Type B pancreatic cell (in vitro differentiated cells): ENCODE measurements at places on chromosomes 7 and 10. TPM values are rescaled to one million over a fixed set of nuclear protein-coding genes. Genes with fewer than 3 reads are reported as not detected.

Gene CDC14C
- not detected in 2 replicates for total RNA-seq

Gene ANKRD61
- total RNA-seq = 0.31 TPM in 1 of 2 replicates, not detected in the other

Gene PCDH15
- 1.3 and 3.5 TPM in 2 replicates for total RNA-seq

Gene EIF5AL1
- total RNA-seq = 0.10 TPM in 1 of 2 replicates, not detected in the other

Gene TACC2
- 67.0 and 71.2 TPM in 2 replicates for total RNA-seq

Gene RBP4
- total RNA-seq = 30.3 and 54.3 TPM in 2 replicates

DNA sequence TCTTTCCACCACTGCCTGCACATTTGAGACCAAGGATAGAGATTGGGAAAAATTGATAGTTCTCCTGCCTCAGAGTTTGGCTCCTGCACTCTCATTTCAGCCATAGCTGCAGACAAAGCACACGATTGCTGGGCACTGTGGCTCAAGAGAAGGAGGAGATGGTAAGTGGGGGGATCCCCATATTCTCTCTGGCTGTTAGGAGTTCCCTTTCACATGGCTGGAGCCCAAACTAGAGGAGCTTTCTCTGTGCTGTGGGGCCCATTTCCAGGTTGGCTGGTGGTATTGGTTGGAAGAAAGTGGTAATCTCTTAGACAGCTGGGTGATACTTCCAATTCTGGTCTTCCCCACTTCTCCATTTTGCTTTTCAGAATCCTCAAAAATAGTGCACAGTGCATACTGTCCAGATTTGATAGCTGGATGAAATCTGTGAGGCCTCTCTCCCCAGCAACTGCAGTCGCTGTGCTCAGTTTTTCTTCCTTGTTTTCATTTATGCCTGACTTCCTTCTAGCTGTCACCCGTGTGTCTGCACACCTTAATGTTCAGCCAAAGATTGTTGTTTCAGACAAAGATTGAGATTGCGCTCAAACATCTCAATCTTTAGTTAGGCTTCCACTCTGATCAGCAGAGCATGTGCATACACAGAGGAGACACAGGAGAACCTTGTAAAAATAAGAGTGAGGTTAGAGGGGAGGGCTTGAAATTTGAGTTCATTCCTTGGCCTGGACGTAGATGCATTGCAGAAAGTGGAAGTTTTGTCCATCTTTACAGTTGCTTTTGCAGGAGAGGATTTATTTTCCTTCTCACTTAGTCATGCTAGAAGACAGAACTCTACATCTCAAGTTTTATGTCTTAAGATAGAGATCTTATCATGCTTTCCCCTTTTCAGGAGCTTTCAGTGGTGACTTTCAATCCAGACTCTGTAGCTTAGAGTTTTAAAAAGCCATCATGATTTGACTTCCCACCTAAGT, 28.6 kb downstream of the RABGEF1 start:
- DNase-seq = no peak
- no peak overlapping the region for H3K27ac ChIP-seq
- H3K27me3 ChIP-seq = no peaks in the 10 kb centered on the region
- H3K4me3 ChIP-seq = no peak overlapping the region

DNA sequence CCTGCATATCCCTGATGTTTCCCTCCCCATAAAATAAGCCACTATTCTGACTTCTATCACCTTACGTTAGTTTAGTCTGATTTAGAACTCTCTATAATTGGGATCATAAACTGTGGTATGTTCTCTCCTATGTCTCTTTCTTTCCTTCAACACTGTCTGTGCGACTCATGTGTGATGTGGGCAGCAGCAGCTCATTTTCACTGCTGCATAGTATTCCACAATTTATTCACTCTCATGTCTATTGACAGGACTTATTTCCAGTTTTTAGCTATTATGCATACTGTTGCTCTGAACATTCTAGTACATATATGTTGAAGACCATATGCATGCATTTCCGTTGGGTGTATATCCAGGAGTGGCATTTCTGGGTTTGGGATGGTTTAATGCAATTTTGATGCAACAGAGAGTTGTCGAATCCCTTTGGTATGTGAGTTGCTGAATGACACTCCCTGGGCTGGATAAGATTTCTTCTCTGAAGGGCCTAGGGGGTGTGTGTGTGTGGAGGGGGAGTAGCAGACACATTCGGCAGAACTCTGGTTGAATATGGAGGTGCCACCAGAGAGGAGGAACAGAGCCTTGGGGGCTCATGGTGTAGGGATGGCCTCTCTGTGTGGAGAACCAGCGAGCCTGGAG, 87.8 kb upstream of the PCBD1 start:
- H3K27ac ChIP-seq = no peak overlapping the region
- H3K4me3 ChIP-seq = no peak overlapping the region
- no peaks in the 10 kb centered on the region for H3K4me1 ChIP-seq
- H3K36me3 ChIP-seq = no peaks in the 10 kb centered on the region

- no peaks in the 10 kb centered on the region for H3K36me3 ChIP-seq
- peak overlapping the region; percentile 87 for H3K4me3 ChIP-seq
- H3K4me1 ChIP-seq = peaks cover 26% of the 10 kb centered on the region
- H3K27ac ChIP-seq = peak overlapping the region; percentile 82
Observed at GRCh38 chr7:12685550-12685949, 1.9 kb upstream of the ARL4A start.

DNA sequence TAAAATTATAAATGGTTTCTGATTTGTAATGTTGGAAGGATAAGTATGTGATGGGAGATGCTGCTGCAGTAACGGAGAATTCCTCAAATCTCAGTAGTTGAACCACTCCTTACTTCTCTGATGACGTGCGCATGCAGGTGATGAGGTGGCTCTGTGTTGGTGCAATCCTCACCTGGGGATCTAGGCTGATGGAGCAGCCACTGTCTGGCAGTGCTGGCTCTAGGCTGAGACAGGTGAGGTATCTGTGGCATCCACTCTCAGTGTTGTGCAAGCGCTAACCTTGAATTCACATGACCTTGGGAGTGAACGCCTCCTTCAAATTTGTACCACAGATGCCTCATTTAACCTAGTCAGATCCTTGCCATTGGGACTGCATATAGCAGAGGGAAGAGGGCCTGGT, 35.0 kb downstream of the LHFPL3 start:
- no peaks in the 10 kb centered on the region for H3K36me3 ChIP-seq
- no peak overlapping the region for H3K4me3 ChIP-seq
- peaks cover 30% of the 10 kb centered on the region for H3K4me1 ChIP-seq
- DNase-seq = no peak
- peak overlapping the region; percentile 53 for H3K27ac ChIP-seq
- peaks cover 52% of the 10 kb centered on the region for H3K27me3 ChIP-seq

DNA sequence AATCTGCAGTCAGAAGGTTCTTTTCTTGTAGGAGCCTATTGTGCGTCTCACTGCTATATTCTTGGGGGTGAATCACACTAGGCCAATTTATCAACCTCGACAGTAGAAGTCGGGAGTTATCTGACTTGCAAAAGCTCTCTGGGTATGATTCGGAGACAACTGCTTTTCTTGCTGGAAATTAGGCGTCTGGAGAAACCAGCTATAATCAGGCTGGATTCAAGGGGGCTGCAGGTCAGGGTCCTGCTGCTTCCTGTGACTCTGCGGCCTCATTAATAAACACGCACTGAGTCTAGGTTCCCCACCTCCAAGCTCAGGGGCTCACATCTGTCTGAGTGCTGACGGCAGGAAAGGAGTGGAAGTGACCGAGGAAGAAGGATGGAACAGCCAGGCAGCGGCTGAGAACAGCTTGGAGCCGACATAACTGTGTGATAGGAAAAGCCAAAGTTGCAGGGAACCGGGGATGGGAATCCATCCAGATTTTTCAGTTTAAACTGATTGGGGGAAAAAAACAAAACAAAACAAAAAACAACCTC, 184.6 kb downstream of the FANK1 start:
- peaks cover 9% of the 10 kb centered on the region for H3K36me3 ChIP-seq
- peaks cover 30% of the 10 kb centered on the region for H3K4me1 ChIP-seq
- peaks cover 10% of the 10 kb centered on the region for H3K27me3 ChIP-seq
- no peak for DNase-seq
- H3K27ac ChIP-seq = peak overlapping the region; percentile 42

DNA sequence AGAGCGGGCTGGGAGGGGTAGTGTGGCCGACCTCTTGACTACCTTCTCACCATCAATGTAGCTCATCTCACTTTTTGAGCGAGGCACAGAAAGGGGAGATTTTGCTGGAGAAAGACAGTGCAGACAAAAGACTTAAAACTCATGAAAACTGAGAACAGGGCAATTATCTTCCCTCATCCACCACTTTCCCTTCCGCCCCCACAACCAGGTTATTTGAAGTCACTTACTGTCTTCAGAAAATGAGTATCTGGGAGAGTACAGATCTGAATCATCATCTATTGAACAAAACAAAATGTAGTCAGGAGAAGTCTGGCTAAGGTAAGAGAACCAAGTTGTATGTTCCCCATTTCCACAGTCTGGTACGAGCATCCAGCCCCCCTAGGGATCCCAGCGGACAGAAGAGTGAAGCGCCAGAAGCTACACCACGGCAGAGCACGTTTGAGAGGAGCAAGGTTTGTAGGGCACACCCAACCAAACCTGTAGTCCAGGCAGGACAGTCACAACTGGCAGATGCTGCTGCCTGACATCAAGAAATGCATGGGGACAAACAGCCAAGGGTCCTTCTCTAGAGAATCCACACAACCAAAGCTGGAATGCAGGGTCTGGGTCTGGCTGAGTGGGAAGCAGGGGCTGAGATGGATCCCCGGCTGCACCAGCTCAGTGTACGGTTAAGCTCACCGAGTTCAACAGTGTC, 93.4 kb upstream of the PDLIM1 start:
- H3K27ac ChIP-seq = no peak overlapping the region
- H3K27me3 ChIP-seq = no peaks in the 10 kb centered on the region
- no peak overlapping the region for H3K4me3 ChIP-seq
- H3K4me1 ChIP-seq = peaks cover 4% of the 10 kb centered on the region
- no peak for DNase-seq
- peaks cover 18% of the 10 kb centered on the region for H3K36me3 ChIP-seq

DNA sequence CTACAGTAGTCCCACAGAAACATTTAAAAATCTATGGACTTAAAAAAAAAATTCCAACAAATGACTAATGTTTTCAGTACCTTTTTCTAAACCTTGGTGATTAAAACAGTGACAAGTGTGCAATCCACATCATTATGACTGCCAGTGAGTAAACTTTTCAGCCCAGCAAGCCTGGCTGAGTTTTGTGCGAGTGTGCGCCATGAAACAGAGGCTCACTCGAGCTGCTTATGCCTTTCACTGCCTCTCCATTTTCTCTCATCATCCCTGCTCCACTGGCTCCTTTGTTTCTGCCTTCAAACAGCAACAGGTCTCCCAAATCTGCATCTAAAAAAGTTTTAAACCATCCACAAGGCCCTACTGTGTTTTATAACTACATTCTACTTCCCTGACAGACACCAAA, 105.8 kb downstream of the USP6NL start:
- no peak overlapping the region for H3K27ac ChIP-seq
- no peak for DNase-seq
- H3K4me1 ChIP-seq = peaks cover 12% of the 10 kb centered on the region

- no peaks in the 10 kb centered on the region for H3K36me3 ChIP-seq
- peaks cover 6% of the 10 kb centered on the region for H3K4me1 ChIP-seq
- H3K4me3 ChIP-seq = no peak overlapping the region
Observed at GRCh38 chr7:111437736-111438135, 124.6 kb downstream of the IMMP2L start.

GRCh38 chr7:22351329-22351692, 5.6 kb downstream of the RAPGEF5 start:
- H3K36me3 ChIP-seq = no peaks in the 10 kb centered on the region
- peak overlapping the region; percentile 22 for H3K27ac ChIP-seq
- peak overlapping the region; percentile 11 for H3K4me3 ChIP-seq
- H3K4me1 ChIP-seq = peaks cover 4% of the 10 kb centered on the region
- peaks cover 22% of the 10 kb centered on the region for H3K27me3 ChIP-seq

- no peak overlapping the region for H3K27ac ChIP-seq
- H3K36me3 ChIP-seq = no peaks in the 10 kb centered on the region
- DNase-seq = no peak
- no peak overlapping the region for H3K4me3 ChIP-seq
- H3K27me3 ChIP-seq = no peaks in the 10 kb centered on the region
Observed at GRCh38 chr7:108294595-108294994, 161.6 kb downstream of the NRCAM start.

- H3K27me3 ChIP-seq = no peaks in the 10 kb centered on the region
- H3K27ac ChIP-seq = no peak overlapping the region
- no peak for DNase-seq
- no peak overlapping the region for H3K4me3 ChIP-seq
- peaks cover 3% of the 10 kb centered on the region for H3K36me3 ChIP-seq
Observed at GRCh38 chr7:2051707-2052656, 180.8 kb downstream of the MAD1L1 start.

DNA sequence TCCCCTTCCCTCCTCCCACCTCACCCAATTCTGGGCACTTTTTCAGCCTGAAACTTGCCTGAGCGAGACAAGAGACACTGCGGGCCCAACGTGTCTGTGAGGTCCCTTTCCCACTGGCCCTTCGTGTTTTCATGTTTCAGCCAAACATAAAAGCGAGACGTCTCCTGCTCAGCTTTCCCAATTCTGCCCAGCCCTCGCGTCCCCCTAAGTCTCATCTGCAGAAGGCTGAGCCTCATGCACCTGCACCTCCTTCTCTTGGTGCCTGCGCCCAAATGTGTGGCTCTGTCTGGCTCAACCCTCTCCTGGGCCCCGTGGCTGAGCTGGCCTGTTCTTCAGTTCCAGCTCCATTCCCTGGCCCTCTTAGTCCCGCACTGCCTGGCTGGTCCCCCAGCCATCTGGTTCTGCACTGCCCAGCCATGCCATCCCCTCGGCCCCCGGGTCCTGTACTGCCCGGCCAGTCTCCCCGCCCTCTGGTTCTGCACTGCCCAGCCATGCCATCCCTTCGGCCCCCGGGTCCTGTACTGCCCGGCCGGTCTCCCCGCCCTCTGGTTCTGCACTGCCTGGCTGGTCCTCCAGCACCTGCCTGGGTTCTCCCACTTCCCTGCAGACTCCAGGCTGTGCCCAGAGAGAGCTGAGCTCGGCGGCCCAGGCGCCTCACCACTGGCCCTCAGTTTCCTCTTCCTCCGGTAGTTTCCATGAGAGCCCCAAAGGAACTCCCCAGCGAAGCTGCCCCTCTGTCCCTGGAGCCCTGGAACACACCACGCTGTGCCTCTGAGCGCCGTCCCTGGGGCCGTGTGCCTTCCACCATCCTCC, 224.1 kb downstream of the DNAJB6 start:
- H3K4me3 ChIP-seq = no peak overlapping the region
- H3K27ac ChIP-seq = no peak overlapping the region
- peaks cover 4% of the 10 kb centered on the region for H3K36me3 ChIP-seq
- H3K27me3 ChIP-seq = no peaks in the 10 kb centered on the region
- no peaks in the 10 kb centered on the region for H3K4me1 ChIP-seq

DNA sequence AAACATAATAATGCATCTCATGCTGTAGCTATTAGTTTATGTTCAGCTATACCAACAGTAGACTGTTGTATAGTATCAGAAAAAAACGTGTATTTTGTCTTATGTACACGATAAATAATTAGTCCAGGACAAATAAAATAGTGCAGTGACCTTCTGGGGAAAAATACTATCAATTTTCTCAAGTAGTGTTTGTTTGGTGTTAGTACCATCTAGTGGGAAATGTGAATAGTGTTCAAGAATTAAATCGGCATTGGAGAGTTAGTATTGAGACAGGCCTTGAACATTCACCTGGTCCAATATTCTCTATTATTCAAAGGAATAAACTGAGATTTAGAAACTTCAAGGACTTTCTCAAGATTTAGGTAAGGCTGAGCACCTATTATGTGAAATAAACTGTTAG, 21.7 kb upstream of the OR2A5 start:
- no peaks in the 10 kb centered on the region for H3K36me3 ChIP-seq
- H3K27me3 ChIP-seq = no peaks in the 10 kb centered on the region
- H3K27ac ChIP-seq = no peak overlapping the region
- H3K4me1 ChIP-seq = no peaks in the 10 kb centered on the region

GRCh38 chr7:2386964-2387669, 16.3 kb upstream of the CHST12 start:
- no peaks in the 10 kb centered on the region for H3K36me3 ChIP-seq
- peaks cover 14% of the 10 kb centered on the region for H3K4me1 ChIP-seq
- H3K27ac ChIP-seq = no peak overlapping the region
- no peak overlapping the region for H3K4me3 ChIP-seq
- no peak for DNase-seq
- no peaks in the 10 kb centered on the region for H3K27me3 ChIP-seq
